Activated CD4-positive, alpha-beta T cell treated with anti-CD3 and anti-CD28 coated beads for 1 hour (primary cell): ENCODE measurements at places on chromosomes 3 and 15.

DNA sequence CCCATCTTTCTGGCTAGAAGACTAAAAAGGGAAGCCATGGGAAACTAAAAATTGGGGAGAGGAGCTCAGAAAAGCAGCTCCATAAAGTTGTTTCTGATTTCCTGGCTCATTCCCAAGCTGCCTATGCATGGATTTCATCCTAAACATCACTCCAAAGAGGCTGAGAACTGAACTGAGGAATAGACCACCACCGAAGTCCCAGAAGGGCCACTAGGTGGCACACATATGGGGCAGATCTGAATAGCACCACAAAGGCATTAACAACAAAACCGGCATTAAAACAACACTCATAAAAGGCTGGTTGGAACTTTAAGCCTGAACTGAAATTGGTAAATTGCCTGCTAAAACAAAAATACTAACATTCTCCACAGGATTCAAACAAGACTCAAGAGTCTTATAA is 106.3 kb downstream of the PLD1 start:
- DNase-seq = no peak

GRCh38 chr3:31408720-31409119 is 124.0 kb upstream of the STT3B start:
- DNase-seq = no peak

GRCh38 chr3:11095932-11096265 is 58.4 kb upstream of the HRH1 start:
- DNase-seq = no peak

GRCh38 chr3:42123012-42123581 is 31.9 kb downstream of the TRAK1 start:
- no peak for DNase-seq

DNA sequence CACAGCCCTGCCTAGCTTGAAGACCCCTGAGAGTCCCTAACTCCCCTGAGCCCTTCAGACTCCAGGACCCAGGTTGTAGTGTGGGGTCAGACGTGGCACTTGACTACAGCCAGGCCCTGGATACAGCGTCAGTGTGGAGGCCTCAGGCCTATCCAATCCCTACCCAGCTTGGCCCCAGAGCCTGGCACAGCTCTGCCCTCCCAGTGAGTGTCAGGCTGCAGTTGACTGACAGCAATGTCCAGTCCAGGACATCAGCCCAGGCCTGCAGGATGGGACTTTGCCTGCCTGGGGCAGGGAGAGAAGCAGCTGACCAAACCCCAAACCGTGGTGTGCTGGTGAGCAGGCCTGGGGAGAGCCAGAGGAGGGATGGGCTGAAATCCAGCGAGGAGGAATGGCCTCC is 27.3 kb downstream of the KLF13 start:
- no peak for DNase-seq

GRCh38 chr15:58742022-58742813 is 7.3 kb downstream of the ADAM10 start:
- DNase-seq = no peak

DNA sequence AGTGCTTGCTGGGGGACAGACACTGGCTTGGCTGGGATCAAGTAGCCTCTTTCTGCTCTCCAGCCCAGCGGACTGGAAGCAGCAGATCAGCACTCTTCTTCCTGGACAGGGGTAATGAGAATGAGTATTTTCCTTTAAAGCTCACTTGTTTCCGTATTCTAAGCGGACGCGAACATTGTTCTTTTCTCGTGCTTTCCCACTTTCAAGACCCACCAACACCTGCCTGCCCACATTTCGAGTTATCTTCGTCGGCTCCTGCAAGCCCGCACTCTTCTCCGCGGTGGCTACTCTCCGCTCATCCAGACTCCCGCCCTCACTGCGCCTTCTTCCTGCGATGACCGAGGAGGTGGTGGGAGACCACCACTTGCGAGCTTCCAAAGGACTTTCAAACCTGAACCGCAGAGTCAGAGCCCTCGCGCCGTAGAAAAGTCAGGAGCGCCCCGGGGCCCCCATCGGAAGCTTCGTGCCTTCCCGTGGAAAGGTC is 1.6 kb upstream of the PPM1L start:
- no peak for DNase-seq

- no peak for DNase-seq
These were observed 40.8 kb downstream of the TMEM45A start for GRCh38 chr3:100533176-100533575.

- no peak for DNase-seq
These were observed 39.2 kb upstream of the SPSB4 start for GRCh38 chr3:141011997-141012262.

DNA sequence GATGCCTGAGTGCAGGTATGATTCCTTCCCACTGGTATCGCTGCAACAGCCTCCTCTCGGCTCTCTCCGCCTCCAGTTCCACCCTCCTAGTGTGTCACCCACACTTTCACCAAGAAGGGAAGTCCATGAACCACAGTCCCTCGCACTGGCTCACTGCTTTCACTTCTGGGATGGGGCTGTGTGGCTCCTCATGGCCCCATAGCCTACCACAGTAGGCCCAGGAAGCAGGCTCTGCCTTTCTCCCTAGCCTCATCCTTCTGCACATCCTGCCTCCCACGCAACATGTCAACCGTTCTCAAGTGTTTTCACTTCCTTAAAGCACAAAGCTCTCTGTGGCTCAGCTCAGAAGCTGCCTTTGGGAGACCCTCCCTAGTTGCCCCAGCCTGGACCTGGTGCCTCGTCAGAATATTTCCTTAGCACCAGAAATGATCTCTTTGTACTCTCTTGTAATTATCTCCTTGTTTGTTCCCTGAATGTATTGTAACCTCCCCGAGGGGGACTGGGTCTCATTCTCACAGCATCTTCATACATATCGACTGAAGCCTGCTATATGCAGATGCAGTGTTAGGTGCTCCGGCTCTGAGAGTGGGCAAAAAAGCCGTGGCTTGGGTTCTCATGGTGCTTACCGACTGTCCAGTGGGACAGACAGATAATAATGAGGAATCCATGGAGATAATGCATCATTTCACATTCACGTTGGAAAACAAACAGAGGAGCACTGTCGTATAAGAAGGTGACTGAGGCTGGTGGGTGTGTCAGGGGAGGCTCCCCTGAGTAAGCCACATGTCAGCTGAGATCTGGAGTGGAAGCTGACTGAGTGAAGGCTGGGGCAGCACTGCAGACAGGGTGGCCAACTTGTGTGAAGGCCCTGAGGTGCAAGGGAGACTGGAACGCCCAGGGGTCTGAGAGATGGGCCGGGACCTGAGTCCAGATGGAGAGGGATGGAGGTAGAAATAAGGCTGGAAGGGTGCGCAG is 107.1 kb downstream of the DGKG start:
- no peak for DNase-seq

GRCh38 chr3:124663690-124664089 is 66.6 kb upstream of the UMPS start:
- no peak for DNase-seq

- no peak for DNase-seq
These were observed 427.0 kb downstream of the NTRK3 start for GRCh38 chr15:87829332-87830050.

DNA sequence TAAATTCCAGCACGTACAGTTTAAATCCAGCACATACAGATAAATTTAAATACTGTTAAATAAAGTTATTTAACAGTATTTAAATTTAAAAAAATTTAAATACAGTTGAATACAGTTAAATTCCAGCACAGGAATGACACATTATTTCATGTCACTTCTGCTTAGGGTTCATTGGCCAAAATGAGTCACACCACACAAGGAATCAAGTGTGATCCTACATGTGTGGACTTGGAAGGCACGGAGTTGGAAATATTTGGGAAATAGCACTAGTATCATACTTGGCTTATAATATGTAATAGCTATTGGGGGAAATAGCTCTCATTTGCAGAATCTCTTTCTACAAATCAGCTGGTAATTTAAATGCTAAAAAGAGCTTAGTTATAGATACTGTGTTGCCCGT is 10.6 kb downstream of the RAB7A start:
- DNase-seq = no peak

DNA sequence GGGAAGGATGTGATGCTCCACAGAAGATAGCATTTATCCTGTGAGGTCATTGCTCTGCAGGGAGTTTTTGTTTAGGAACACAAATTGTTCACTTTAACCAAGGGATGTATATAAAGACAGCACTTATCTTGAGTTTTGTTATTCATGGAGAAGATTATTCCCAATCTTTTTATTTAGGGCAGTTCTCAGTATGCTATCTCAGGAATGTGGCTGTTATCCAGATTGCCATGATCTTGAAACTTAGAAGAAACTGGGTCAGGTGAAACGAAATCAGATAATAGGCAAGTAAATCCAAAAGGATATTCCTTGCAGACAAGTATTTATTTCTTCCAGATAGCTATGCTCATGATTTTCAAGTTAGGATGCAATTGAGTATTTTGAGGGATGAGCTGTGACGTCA is 19.3 kb upstream of the TMEM42 start:
- no peak for DNase-seq

DNA sequence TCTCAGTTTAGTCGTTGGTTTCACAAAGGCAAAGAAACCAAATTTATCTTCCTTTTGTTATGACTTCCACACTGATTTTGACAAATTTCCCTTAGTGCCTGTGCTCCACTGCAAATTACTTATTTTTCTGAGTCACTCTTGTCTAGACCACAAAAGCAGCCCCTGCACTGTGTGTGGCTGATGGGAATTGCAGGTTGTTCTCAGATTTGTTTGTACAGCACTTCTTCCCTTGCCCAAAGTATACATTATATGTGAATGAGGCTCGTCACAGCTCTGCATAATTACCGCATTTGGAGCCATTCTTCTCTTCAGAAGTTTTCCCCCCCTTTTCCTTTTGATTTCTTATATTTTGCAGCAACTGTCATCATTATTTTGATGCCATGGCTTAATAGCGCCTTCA is 354.2 kb upstream of the IL12A start:
- no peak for DNase-seq

DNA sequence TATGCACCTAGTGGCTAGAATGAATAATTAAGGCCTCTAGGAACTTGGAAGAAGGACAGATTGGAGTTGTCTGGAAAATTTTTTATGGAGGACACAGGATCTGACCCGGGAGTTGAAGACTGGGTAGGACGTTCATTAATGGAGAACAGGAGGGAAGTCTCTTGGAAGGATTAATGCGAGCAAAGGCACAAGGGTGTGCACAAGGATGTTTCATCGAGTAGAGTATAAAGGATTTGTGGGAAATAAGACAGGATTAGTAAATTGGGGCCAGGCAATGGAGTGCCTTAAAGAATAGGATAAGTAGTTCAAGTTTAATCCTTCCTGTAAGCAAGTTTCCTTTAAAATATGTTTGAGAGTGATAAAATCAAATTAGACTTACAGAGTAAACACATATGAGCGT is 14.6 kb downstream of the LMOD3 start:
- no peak for DNase-seq

- DNase-seq = no peak
These were observed 6.6 kb upstream of the ZNF148 start for GRCh38 chr3:125381743-125382142.

DNA sequence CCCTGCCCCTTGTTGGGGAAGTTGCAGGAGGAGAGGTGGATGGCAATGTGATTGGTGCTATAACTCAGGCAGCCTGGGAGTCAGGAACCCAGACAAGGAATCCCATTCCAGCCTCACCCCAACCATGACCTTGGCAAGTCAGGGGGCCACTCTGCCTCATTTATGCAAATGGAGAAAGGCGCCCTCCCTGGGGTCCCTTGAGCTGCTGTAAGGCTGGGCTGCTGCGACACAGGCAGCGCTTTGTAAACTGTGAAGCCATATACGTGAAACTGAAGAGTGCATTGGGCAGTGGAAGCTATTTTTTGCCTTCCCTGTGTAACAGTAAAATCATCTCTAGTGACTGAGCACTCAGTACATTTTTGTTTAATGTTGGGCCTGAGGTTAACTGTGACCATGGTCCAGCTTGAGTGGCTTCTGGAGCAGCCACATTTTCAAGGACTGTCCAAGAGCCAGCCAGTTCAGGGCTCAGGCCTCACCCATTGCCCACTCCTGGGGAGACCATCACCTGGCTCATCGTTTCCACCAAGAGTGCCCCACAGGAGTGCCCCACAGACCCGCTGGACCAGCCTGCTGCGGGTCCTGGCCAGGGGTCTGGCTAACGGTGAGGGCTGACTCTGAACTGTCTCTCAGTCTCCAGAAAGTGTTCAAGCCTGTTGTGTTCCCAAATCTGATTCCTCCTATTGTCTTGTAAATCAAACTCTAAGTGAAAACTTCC is 27.9 kb downstream of the KIF7 start:
- no peak for DNase-seq

DNA sequence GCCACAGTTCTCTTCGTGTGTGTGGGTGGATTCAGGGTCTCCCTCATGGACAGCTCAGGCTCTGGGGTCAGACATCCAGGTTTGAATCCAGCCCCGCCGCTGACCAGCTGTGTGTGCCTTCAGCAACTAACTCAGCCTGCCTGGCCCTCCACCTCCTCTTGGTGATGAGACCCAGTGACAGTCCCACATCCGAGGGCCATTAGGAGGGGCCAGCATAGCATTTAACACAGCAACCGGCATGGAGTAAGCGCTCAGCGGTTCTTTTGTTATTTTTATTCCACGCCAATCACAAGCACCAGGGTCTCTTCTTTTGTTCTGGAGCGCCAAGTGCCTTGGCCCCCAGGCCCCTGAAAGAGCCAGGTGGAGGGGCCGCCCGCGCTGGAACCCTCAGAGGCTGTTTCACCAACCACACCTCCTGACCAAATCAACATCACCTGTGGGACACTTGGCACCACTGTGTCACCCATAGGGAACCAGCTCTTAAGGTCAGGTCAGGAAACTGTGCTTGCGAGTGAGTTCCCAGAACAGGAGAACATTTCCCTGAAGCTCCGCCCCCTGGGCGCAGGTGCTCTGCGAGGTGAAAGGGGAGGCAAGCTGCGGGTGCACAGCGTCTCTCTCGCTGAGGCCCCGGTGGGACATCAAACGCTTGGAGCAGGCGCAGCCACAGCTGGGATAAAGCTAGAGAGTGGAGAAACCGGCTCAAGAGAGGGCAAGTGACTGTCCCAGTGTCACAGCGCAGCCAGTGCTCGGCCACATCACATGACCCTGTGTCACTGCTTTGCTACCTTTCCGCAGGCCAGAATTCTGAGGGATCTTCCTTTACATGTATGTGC is 311.3 kb downstream of the UACA start:
- peak; percentile 32 for DNase-seq

DNA sequence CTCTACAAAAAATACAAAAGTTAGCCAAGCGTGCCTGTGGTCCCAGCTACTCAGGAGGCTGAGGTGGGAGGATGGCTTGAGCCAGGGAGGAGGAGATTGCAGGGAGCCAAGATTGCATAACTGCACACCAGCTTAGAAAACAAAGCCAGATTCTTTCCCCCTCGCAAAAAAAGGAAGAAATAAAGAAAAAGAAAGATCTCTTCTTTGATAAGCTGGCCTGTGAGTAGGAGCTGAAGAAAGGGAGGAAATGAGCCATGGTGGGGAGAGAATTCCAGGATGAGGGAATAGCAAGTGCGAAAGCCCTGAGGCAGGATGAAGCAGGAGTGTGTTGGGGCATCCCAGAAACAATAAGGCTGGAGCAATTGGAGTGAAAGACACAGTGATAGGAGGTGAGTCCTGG is 24.5 kb upstream of the TOP2B start:
- DNase-seq = no peak
